ENCODE measurements at places on chromosomes 2 and 18.
A peak's percentile ranks its signal among the peaks of the same experiment; 100 is the strongest.

DNA sequence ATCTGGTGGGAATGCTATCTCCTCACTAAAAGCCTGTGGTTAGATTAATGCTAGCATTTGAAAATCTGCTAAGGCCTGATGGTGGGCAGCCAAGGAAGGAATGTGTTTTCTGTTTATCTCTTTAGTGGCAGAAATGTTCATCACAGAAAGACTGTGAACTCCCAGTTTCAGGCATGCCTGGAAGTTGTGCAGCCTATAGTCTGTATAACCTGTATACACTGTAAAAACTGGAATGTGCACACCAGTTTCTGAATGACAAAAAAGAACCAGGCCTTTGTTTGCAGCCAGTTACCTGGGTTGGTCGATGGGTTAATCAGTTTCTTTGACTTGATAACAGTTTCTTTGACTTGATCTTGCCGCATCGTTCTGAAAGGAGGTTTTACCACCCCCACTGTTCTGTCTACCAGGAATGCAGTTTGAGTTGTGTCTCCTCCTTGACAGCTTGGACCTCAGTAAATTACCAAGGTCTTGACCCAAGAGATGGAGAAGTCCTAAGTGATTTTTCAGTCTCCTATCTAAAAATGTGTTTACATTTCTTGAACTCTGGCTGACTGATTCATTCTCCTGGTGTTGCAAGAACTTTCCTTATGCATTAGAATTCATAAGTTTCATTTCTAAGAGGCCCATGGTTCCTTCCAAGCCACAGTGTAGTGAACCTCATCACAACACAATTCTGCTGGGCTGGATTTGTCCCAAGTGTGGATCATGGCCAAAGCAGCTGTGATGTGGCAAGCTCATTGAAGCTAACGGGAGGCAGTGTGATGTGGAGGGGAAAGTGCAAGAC, 62.2 kb downstream of the KIAA2012 start:
- DNase-seq = no peak

- DNase-seq = no peak
These were observed 286.7 kb downstream of the EXOC6B start for GRCh38 chr2:72539071-72539552.

DNA sequence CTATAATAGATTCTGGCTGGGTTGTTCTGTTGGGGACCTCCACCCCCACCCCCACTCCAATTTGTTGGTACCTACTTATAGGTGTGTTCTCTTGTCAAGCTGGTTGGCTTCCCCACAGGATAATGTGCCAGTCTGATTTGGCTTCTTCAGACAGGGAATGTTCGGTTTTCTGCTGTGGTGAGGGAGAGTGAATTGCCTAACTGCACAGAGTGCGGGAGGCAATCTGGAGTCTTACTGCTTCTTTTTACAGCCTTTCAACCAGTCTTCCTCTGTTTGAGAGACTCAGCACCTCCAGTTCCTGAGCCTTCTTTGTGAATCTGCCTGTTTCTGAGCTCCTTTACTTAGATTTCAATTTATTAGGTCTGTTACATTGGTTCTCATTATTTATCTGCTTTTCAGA, 27.4 kb upstream of the SNORC start:
- DNase-seq = no peak

DNA sequence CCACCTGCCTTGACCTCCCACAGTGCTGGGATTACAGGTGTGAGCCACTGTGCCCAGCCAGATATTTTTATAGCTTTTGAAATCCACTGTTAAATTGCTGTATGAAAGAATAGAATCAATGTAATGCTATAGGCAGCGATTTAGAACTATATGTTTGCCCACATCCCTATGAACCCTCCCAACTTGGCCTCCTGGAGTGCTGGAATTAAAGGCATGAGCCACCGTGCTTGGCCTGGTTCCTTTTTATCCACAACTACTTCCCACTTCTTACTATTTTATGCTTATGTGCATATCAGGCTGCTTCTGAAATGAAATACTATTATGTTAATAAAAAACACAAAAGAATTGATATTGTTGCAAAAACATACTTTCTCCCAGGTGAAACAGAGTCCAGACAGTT, 11.6 kb upstream of the PTPN2 start:
- no peak for DNase-seq

GRCh38 chr2:216791303-216791702, 68.6 kb downstream of the TNP1 start:
- DNase-seq = no peak

DNA sequence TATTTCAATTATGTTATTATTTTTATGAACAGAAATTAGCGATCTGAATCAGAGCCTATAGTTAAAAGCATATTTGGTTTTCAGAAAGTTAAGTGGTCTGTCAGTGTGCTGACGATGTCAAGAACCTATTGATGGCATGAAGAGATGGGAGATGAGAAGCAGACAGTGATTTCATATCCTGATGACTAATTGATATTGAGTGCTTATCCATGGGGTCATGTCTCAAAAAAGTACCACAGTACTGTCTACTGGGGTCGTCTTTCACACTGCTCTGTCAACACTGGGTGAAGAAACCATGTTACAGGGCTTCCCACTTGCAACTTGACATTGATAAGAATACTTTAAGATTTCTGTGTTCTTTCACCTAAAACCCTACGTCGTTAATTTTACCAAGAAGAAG, 297.1 kb downstream of the AFF3 start:
- no peak for DNase-seq

DNA sequence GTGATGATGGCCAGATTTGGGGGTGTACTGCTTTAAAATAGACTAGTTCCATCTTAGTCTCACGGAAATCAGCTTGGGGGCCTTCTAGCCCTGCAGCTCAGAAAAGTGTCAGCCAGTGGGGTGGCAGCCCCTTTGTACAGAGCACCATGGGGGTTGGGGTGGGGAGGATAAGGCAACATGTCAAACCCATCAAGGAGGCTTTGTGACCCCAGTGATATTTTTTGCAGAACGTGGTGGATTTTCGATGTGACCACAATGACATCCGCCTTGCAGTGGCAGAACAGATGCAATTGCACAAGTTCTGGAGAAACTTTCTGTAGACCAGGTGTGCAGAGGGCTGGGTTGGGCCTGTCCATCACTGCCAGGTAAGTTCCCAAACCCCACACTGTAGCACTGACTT, 3.0 kb upstream of the CD8A start:
- DNase-seq = no peak

GRCh38 chr18:56575819-56576663, 62.4 kb downstream of the TXNL1 start:
- peak; percentile 8 for DNase-seq

- DNase-seq = no peak
These were observed 104.6 kb upstream of the ACVR1C start for GRCh38 chr2:157733263-157733662.

GRCh38 chr2:96089356-96090195, 26.8 kb downstream of the ADRA2B start:
- no peak for DNase-seq

DNA sequence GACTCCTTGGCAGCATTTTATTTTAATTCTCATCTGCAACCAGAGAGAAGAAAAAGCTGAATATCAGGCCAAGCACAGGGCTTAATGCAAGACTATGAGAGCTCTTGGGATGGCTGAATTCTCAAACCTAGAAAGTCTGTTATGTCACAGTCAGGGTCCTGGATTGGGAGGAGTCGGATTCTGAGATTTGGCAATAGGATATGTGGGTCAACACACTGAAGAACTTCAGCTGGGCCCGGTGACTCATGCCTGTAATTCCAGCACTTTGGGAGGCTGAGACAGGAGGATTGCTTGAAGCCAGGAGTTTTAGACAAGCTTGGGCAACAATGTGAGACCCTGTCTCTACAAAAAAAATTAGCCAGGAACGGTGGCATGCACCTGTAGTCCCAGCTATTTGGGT, 102.4 kb downstream of the COL3A1 start:
- no peak for DNase-seq

GRCh38 chr2:208034503-208035140, 9.3 kb upstream of the PLEKHM3 start:
- DNase-seq = no peak

- DNase-seq = no peak
These were observed 78.5 kb upstream of the GPC1 start for GRCh38 chr2:240356700-240357640.

- no peak for DNase-seq
These were observed 363.1 kb downstream of the LRP1B start for GRCh38 chr2:141767691-141768090.

DNA sequence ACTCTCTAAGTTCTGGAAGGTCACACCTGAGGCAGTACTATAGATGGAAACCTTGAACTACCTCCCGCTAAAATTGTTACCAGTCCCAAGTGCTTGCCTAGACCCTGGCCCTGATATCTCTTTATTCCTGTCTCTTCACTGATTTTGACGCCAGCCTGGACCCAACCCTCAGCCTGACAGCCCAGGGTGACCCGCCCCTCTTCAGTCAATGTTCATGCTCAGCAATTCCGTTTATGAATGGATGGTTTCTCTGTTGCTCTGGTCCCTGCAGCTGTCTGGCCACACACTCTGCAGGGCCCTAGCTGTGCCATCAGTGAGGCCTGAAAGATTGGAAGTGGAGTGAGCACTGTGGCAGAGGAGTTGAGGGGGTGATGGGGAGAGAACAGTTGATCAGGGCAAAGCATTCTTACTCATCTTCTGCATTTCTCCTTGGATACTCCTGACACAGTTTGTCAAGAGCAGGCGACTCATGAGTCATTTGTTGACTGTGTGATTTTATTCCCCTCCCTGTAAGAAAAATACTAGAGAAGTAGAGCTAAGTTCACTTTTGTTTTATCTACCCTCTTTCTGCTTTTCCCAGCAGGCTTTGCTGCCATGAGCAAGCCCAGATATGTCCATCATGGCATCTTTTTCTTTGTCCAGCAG, 46.0 kb downstream of the NPAS2 start:
- DNase-seq = no peak

- no peak for DNase-seq
These were observed 40.0 kb downstream of the COL4A3 start for GRCh38 chr2:227204452-227204851.

- DNase-seq = peak; percentile 50
These were observed 222.1 kb downstream of the MTX2 start for GRCh38 chr2:176491172-176491904.

- peak; percentile 34 for DNase-seq
These were observed 1038.3 kb downstream of the DPP10 start for GRCh38 chr2:115480741-115481140.
